ENCODE measurements at places on chromosomes 12 and 14. TPM values are rescaled to one million over a fixed set of nuclear protein-coding genes. Genes with fewer than 3 reads are reported as not detected.
A peak's percentile ranks its signal among the peaks of the same experiment; 100 is the strongest.

GPATCH2L gene
- total RNA-seq, result 53.8 TPM

TOMM20L gene
- not detected for total RNA-seq

AHNAK2 gene
- 42.0 TPM for total RNA-seq

DNA sequence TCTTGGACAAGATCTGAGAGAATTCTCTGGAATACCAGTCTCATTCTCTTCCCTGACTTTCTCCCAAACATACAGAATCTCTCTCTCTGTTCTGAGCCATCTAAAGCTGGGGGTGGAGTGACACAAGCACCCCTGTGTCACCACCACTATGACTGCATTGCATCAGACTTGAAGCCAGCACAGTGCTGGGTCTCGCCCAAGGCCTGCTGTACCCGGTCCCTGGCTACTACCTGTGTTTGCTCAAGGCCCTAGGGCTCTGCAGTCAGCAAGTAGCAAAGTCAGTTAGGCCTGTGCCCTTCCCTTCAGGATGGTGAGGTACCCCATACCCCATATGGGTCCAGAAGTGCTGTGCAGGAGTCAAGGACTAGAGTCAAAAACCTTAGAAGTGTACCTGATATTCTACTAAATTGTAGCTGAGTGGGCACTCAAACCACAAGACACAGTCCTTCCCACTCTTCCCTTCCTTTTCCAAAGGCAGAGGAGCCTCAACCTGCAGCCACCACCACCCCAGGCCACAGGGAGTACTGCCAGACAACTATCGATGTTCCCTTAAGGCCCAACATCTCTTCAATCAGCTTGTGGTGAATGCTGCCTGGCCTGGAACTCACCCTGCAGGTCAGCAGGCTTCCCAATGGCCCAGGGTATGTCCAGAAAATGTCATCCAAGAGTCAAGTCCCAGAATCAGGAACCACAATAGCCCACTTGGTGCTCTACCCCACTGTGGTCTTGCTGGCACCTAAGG lies 21.2 kb upstream of the RDH16 start:
- no peak for DNase-seq

DNA sequence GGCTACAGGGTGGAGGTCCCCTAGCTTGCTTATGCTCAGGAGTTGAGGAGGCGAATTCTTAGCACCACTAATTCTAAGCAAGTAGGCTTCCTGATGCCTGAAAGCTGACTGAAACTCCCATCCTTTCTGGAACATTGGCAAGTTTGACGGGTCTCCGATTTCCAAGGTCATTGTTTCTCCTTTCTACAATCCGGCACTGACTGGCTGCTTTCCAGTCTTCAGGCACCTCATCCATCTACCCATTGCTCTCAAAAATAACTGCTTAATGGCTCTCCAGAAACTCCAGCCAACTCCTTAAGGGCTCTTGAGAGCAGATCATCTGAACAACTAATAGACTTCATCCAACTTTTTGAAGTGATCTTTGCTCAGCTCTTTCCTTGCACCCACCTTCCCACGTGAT lies 13.3 kb downstream of the REM2 start:
- no peak for DNase-seq

DNA sequence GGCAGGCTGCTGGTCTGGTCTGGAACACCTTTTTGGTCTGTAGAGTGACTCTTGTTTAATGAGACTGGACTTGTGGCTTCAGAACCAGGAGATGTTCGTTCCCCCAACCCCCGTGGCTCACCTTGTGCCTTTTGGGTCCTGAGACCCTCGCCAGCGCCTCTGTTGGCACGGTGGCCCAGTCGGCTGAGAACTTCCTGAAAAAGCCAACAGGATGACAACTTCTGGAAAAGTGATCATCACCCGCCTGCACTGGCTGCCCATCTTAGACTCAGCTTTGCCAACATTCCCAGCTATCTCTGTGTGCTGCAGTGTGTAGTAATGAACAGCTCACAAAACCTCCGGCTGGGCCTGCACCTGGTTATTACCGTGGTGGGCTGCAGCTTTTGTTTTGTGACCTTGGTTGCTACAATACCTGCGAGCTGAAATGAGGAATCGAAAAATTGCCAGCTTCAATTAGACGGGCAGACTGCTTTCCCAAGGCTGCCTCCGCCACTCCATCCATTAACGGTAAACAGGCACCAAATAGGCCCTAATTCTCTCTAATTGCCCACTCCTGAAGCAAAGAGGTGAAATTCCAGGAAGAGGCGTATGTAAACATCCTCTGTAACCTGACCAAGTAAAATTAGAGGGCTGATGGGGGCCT lies 16.0 kb downstream of the MEG3 start:
- DNase-seq, result no peak

DNA sequence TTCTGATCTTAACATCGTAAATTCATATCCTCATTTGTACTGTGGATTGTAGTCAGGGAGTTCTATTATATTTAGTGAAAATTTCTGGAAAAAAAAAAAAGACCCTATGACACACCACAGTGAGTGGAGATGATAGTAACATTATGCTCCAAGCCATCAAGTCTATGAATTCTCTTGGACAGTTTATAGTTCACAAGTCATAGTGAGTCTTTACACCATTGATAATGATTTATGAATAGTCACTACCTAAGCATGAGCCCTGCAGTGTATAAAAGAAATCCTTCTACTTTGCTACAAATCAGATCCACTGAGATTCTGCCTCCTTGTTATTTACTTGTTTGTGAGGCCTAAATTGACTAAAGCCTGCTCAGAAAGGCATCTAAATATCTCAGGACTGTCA lies 772.2 kb upstream of the NOVA1 start:
- DNase-seq, result no peak

GRCh38 chr12:52354200-52354599 lies 13.1 kb downstream of the KRT85 start:
- DNase-seq, result no peak

DNA sequence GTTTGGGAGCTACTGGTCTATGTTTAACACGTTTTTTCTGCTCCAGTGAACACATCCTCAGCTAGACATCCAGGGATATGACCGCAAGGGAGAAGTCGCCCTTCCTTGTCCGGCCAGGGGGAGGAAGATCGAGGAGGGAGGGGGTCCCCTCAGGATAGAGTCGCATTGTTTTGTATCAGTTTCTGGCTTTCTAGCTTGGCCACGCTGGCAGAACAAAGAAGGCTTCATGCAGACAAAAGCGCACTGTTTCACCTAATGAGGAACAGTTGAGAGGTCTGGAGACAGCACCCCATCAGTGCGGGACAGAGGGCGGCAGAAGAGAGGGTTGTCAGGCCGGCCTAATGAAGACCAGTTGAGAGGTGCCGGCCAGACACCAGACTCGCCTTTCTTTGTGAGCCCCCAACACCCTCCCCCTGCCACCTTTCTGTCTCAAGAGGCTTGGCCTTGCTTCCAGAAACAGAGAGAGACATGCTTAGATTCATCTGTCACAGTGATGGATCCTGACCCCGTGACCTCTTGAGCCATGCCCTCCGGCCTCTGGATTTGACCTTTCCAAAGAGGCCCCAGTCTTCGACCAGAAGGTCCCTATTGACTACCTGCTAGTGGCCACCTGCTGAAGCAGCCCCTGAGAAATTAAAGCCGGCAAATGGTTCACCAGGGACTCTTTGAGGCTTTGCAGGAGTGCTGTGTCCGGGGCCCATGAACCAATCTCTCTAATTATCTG lies 254.7 kb upstream of the TBX3 start:
- no peak for DNase-seq

- DNase-seq, result no peak
These were observed 9.6 kb downstream of the RIOX1 start for GRCh38 chr14:73500360-73500759.

GRCh38 chr12:65022960-65023359 lies 98.1 kb downstream of the WIF1 start:
- DNase-seq, result peak; percentile 9

GRCh38 chr14:97268097-97268496 lies 470.9 kb downstream of the VRK1 start:
- no peak for DNase-seq

DNA sequence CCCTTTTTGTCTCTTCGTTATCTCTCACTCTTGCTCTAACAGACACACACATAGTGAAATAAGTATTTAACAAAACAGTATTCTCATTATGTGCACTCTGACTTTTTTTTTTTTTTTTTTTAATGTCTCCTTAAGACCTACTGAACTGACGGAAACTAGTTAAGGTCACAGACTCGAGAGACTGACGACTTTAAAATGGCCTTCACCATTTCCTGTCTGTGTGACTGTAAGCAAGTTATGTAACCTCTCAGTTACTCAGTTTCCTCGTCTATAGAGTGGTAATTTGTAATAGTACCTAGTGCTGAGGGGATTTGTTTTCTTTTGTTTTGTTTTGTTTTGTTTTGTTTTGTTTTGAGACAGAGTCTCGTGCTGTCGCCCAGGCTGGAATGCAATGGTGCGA lies 284.8 kb downstream of the FBXL14 start:
- no peak for DNase-seq

Data from Calu3 (cell line).